ENCODE measurements at places on chromosomes 12 and 14.

- H3K27me3 ChIP-seq, result peaks cover 47% of the 10 kb centered on the region
- no peak for DNase-seq
- no peak overlapping the region for H3K27ac ChIP-seq
These were observed 81.1 kb downstream of the EML1 start for GRCh38 chr14:99874306-99874705.

DNA sequence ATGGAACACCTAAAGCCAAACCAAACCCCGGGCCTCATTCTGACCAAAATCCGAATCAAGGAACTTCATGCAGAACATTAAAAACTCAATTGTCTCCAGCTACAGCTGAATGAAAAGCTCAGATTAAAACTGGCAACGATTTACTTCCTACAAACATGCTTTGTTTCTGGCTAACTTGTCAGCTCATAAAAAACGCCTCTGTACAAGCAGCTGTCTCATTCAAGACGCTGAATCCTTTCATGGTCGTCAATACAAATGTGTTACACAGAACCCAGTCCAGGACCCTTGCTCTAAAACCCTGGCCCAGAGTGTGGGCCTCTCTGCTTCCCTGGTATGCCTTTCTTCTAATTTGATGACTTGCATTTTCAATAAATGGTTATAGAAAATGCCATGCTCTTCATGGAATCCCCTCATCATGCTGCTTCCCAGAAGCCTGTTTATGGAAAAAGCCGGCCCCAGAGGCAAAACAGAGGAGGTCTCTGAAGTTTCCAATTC lies 183.1 kb downstream of the PHLDA1 start:
- no peak overlapping the region for H3K4me3 ChIP-seq
- peak overlapping the region; percentile 66 for H3K27ac ChIP-seq
- peaks cover 5% of the 10 kb centered on the region for H3K27me3 ChIP-seq
- peaks cover 72% of the 10 kb centered on the region for H3K4me1 ChIP-seq

DNA sequence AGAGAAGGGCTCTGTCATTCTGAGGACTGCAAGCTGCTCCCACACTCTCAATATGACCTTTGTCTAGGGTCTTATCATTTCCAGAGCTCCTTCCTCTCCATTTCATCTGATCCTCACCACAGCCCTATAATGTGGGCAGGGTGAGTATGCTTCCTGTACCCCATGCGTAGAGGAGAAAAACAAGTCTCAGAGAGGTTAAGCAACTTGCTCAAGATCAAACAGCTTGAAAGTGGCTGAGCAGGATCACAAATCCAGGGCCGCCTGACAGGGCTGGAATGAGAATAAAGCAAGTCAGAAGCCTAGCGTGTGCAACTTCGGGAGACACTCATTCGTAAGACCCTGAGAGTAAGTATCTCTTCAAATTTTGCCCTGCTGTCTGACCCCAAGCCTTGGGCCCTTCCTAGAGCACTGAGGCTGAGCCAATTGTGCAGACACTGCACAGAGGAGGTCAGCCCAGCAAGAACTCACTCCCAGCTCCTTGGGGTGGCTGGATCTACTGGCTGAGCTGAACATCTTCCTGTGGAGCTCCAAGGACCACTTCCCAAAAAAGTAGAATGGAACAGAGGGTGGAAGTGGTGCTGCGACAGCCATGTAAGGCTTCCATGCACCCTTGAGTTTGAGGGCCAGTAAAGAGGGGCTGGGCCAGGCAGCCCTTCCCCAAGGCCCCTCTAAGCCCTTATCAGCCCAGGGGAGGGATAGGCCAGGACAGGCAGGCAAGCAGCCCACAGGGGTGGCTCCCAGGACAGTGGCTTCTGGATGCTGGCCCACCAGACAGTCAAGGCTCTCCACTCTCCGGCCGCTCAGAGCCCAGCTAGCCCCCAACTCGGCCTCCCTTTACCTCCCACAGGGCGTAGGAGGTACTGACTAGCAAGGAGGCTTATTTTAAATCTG lies 10.5 kb downstream of the ZFP36L1 start:
- peaks cover 71% of the 10 kb centered on the region for H3K4me1 ChIP-seq
- H3K27me3 ChIP-seq, result no peaks in the 10 kb centered on the region
- H3K4me3 ChIP-seq, result no peak overlapping the region
- DNase-seq, result no peak
- H3K36me3 ChIP-seq, result peaks cover 6% of the 10 kb centered on the region
- no peak overlapping the region for H3K27ac ChIP-seq

DNA sequence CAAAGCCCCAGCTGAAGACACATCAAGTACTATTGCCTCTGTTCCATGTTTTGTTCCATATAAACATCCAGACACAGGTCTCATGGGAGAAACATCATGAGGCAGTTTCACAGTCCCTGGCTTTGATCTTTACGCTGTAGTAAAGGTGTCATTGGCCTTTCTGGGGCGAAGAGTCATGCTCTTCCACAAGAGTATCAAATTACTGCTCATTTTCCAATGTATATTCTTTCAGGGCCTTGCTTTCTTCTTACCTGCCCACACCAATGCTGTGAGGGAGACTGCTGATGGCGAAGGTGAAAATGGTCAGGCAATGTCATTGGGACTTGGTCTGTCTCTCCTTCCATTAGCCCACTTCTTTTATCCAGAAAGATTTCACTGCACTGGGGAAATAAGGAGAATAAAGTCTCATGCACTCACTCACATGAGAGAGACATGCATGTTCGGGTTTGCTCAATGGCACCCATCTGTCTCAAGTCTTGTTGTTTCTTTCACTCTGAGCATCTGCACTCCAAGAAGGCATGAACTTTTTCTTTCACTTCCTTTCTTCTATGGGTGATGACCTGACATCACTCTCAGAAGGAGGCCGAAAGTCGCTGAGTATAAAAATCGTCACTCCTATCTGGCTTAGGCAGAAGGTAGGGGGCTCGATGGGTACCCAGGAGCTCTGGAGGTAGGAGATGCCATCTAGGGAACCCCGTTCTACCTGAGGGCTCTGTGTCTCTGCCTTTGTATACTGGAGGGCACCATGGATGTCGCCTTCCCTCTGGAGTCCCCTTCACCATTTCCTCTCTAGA lies 1.3 kb upstream of the JDP2 start:
- peak overlapping the region; percentile 98 for H3K27ac ChIP-seq
- no peak for DNase-seq
- no peaks in the 10 kb centered on the region for H3K36me3 ChIP-seq
- no peaks in the 10 kb centered on the region for H3K27me3 ChIP-seq

DNA sequence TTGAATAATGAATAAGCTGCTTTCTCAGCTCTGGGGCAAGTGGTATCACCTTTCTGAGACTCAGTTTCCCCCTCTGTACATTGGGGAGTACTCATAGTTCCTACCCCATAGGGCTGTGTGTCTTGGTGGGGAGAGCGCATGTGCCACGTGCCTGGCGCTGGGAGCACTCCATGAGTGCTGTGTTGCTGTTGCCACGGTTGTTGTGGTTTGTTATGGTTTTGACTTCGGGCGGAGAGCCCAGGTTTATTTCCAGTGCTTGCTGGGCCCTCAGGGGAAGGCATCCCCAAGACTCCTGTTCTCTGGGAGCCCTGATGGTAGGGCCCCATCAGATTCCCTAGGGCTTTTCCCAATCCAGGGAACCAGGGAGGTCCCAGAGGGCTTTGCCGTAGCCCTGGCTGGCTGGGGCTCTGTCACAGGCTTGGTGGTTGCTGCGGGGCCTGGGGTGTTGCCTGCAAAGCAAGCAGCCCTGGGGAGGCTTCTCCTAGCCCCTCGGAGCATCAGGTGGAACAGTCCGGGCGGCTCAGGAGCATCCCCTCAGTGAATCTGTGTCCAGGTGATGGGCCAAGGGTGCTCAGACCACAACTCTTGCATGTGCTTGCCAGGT lies 18.6 kb downstream of the SH2B3 start:
- H3K27me3 ChIP-seq, result no peaks in the 10 kb centered on the region
- peak overlapping the region; percentile 79 for H3K27ac ChIP-seq
- H3K4me1 ChIP-seq, result peaks cover 19% of the 10 kb centered on the region

- H3K36me3 ChIP-seq, result peaks cover 19% of the 10 kb centered on the region
- H3K27me3 ChIP-seq, result peaks cover 47% of the 10 kb centered on the region
- peaks cover 78% of the 10 kb centered on the region for H3K4me1 ChIP-seq
- peak; percentile 62 for DNase-seq
- peak overlapping the region; percentile 98 for H3K4me3 ChIP-seq
- H3K27ac ChIP-seq, result peak overlapping the region; percentile 97
These were observed 928 bp downstream of the TBX3 start for GRCh38 chr12:114682785-114683708.

DNA sequence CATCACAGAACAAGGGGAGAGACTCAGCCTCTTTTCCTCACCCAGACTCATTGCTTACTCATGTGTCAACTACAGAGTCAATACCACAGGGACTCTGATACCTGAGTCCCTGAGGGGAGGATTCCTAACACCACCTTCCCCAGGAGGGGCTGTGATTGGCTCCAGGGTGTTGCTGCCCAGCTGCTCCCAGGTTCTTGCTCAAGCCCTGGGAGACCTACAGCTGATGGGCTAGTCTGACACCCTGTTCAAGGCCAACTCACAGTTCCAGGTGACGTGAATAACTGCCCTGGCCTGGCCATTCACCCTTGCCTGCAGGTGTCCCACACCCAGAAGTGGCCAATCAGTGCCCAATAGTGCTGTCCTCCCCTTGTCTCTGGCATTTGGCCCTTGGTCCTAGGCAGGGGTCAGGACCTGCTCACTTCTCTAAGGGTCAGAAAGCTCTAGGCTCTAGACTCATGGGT lies 8.6 kb downstream of the SPRYD4 start:
- peaks cover 6% of the 10 kb centered on the region for H3K4me1 ChIP-seq
- H3K36me3 ChIP-seq, result peaks cover 15% of the 10 kb centered on the region
- no peak overlapping the region for H3K27ac ChIP-seq
- H3K27me3 ChIP-seq, result peaks cover 12% of the 10 kb centered on the region

DNA sequence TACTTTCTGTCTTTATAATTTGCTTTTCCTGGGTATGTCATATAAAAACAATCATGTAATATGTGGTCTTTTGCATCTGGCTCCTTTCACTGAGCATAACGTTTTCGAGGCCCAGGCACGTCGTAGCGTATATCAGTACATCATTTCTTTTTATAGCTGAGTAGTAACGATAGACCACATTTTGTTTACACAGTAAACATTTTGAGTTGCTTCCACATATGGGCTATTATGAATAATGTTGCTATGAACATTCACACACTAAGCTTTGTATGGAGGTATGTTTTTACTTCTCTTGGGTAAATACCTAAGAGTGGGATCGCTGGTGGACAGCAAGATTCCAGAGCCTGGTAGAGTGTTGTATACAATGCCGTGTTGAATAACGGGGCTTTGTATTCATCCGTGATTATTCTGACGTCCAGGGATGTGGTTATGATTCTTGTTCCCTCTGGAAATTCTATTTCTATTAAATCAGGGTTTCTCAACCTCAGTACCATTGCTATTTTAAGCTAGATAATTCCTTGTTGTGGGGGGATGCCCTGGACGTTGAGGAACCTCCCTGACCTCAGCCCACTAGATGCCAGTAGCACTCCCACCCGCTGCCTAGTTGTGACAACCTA lies 38.9 kb upstream of the CIT start:
- H3K27me3 ChIP-seq, result no peaks in the 10 kb centered on the region
- no peak overlapping the region for H3K27ac ChIP-seq
- DNase-seq, result no peak
- H3K36me3 ChIP-seq, result no peaks in the 10 kb centered on the region
- H3K4me3 ChIP-seq, result no peak overlapping the region

- peaks cover 33% of the 10 kb centered on the region for H3K27me3 ChIP-seq
- peaks cover 47% of the 10 kb centered on the region for H3K4me1 ChIP-seq
- no peaks in the 10 kb centered on the region for H3K36me3 ChIP-seq
- H3K27ac ChIP-seq, result no peak overlapping the region
These were observed 52.0 kb upstream of the NTF3 start for GRCh38 chr12:5379749-5380496.

GRCh38 chr14:93200553-93200952 lies 6.3 kb downstream of the GON7 start:
- no peak overlapping the region for H3K4me3 ChIP-seq
- H3K4me1 ChIP-seq, result peaks cover under 1% of the 10 kb centered on the region
- H3K27me3 ChIP-seq, result no peaks in the 10 kb centered on the region
- H3K36me3 ChIP-seq, result peaks cover 14% of the 10 kb centered on the region
- H3K27ac ChIP-seq, result no peak overlapping the region
- DNase-seq, result no peak

DNA sequence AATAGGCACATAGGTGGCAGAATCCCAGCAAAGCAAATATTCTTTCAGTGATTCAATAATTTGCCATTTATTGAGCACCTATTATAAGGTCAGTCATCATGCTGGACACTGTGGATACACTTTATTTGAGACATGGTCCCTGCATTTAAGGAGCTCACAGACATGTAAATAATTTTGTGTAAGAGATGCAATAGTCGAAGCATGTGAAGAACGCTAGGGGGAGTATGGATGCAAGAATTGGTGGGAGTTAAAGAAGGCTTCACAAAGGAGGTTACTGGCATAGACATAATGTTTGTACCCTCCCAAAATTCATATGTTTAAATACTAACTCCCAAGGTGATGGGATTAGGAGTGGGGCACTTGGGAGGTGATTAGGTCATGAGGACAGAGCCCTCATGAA lies 260.6 kb upstream of the GARIN6 start:
- H3K36me3 ChIP-seq, result no peaks in the 10 kb centered on the region
- H3K4me1 ChIP-seq, result peaks cover 6% of the 10 kb centered on the region
- no peak overlapping the region for H3K27ac ChIP-seq
- H3K27me3 ChIP-seq, result no peaks in the 10 kb centered on the region
- no peak for DNase-seq

GRCh38 chr14:95023115-95023514 lies 134.2 kb downstream of the DICER1 start:
- H3K4me3 ChIP-seq, result no peak overlapping the region
- H3K4me1 ChIP-seq, result peaks cover 5% of the 10 kb centered on the region
- H3K27ac ChIP-seq, result no peak overlapping the region
- no peaks in the 10 kb centered on the region for H3K27me3 ChIP-seq
- DNase-seq, result no peak

Measured in nephron progenitor cell (in vitro differentiated cells).